Fibroblast of skin of scalp (primary cell): ENCODE measurements at places on chromosomes 2 and 18.

- no peak for DNase-seq
Measured at GRCh38 chr2:12720278-12720620, 3.5 kb downstream of the TRIB2 start.

- peak; percentile 52 for DNase-seq
Measured at GRCh38 chr2:132936261-132936660, 266.3 kb upstream of the LYPD1 start.

DNA sequence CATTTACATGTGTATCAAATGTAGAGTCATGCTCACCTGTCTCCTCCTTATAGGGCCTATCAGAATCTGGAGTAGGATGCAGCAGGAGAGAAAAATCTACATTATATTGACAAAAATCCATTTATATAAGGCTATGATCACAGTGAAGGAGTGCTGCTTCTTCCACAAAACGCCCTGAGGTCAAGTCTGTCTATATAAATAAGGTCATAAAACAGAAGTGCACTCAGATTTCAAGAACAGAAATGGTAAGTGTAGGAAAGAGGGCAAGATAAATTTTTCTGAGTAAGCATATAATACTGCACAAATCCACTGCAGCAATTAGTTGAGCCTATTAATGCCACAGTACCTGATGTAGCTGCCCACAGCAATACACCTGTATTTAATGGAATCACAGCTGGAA is 51.8 kb downstream of the COL5A2 start:
- no peak for DNase-seq

DNA sequence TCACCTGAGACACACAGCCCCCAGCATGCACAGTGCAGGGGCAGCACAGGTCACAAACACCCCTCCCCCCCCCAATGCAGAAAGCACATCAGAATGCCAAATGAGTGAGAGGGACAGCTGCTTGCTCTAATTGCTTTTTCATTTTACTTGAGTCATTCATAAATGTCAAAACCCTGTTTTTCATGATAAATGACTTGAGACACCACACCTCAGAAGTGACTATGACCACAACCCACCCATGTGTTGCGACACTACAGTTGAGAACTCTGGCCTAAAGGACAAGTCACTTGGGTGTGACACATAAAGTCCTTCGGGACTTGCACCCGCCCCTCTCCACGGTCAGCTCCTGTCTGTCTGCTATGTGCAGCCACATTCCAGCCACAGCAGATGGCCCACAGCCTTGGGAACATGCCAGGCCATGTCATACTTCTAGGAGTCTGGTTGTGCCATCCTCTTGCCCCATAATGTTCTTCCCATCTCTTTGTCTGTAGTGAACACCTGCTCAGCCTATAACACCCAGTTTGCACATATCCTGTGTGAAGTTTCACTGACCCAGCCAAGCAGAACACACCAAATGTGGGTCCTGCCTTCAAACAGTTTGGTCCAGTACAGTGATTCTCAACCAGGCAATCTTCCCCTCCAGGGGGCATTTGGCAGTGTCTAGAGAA is 30.2 kb upstream of the RIOK3 start:
- peak; percentile 72 for DNase-seq

DNA sequence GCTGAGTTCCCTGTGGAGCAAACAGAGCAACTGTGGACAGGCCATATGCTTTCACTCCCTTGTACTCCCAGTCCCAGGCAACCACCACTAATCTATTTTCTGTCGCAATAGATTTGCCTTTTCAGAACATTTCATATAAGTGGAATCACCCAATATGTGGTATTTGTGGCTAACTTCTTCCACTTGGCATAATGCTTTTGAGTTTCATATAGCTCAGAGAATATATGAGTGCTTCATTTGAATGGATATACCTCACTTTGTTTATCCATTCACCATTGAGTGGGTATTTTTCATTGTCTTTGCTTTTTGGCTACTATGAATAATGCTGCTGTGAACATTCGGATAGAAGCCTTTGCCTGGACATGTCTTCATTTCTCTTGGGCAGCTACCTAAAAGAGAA is 151.9 kb downstream of the CERS6 start:
- peak; percentile 45 for DNase-seq

DNA sequence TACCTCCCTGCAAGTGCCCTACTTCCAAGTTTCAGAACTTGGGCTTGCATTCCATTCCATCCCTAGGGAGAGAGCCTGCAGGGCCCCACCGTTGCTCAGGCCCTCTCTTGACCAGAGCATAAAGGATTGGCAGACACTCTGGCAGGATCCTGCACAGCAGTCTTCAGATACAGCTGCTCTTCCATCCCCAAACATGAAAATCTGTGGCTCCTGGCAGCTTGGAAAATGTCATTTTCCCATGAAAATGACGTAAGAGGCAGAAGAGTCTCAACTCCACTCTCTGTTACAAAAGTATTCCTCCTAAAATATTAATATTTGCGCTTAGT is 162.6 kb downstream of the GFPT1 start:
- DNase-seq, result peak; percentile 56

- DNase-seq, result peak; percentile 49
Measured at GRCh38 chr2:213162516-213163118, 11.2 kb upstream of the IKZF2 start.

DNA sequence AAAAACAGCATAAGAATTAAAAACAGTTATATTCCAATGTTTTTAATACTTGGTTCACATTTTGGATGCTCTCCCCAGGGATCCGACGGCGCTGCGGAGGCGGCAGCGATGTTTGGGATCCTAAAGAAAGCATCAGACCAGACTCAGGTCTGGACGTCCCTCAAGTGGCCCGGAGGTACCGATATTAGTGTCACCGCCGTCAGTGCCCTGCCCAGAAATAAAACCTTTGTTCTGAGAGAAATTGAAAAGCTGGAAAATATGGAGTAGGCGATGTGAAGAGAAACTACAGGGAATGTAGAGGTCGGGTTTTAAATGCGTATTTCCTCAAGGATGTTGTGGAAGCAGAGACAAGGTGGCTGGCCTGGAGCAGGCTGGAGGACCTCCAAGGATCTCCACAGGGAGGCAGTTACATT is 683 bp upstream of the TBC1D8 start:
- no peak for DNase-seq

DNA sequence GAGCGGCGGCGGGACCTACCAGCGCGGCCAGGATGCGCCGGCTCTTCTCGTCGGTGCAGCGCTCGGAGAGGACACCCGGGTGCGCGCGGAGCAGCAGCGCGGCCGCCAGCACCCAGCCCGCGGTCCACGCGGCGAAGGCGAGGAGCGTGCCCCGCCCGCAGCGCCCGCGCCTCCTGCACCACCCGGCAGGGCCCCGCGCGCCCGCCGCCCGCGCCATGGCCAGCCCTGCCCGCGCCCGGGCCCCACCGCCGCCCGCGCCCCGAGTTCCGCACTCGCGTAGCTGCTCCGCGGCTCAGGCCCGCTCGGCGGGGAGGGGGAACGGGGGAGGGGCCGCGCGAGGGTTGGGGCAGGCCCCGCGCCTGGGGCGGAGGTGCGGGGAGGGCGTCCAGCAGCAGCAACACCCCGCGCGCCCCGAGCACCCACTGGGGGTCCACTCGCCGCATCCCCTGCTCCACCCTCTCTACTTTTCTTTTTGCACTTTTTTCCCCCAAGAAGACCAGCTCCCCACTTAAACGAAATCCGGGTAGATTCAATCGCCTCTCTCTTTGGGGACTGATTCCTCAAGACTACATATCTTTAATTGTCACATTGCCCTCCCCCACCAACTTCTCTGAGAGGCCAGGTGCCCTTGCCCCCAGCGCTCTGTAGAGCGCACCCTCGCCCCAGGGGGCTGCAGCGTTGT is at the start of gene DIPK1C:
Gene DIPK1C (minus strand): TSS at position 266 of the 682 bp plus-strand sequence. CDS start 49 bp downstream, at position 217.
- no peak for DNase-seq

DNA sequence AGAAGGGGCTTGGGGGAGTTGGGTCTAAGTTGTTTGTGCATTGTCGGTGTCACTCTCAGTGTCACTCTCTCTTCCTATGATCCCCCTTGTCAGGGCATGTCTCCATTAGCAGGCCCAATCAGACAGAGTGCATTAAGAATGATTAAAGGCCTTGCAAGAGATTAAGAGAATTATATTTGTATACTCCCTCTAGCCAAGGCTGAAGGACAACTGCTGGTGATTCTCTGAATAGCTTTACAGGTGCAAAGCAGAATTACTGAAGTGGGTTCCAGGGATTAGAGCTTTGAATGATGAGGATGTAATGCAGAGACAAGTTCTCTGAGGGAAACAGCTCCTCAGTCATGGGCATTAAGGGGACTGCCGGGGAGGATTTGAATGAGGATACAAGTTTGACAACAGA is 104.8 kb upstream of the LGALSL start:
- no peak for DNase-seq
